AG09309 (cell line): ENCODE measurements at places on chromosomes 6 and 20.
A peak's percentile ranks its signal among the peaks of the same experiment; 100 is the strongest.

- DNase-seq, result peak; percentile 47
Measured at GRCh38 chr6:44386364-44386928, 1.1 kb upstream of the CDC5L start.

GRCh38 chr6:39173270-39173669 is 56.0 kb downstream of the KCNK5 start:
- no peak for DNase-seq

DNA sequence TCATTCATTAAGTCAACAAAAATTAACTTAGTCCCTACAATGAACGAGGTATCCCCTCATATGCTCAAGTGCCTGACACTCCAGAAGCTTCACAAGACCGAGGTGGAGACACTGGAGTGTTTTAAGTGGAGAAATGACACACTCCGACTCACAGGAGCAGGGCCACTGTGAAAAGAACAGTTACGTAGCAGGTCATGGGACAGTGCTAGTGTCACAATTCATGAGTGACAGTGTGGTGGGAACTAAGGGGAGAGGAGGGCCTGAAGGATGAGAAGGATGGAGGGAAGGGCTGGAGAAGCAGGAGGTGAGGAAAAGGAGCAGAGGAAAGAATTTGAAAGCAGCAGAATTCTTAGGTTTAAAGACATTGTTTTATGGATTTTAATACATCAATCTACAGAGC is 1.3 kb upstream of the HLA-A start:
- DNase-seq, result no peak

- no peak for DNase-seq
Measured at GRCh38 chr20:33021879-33022278, 9.6 kb upstream of the BPIFB6 start.

GRCh38 chr6:16301511-16301910 is 63.1 kb downstream of the GMPR start:
- no peak for DNase-seq

DNA sequence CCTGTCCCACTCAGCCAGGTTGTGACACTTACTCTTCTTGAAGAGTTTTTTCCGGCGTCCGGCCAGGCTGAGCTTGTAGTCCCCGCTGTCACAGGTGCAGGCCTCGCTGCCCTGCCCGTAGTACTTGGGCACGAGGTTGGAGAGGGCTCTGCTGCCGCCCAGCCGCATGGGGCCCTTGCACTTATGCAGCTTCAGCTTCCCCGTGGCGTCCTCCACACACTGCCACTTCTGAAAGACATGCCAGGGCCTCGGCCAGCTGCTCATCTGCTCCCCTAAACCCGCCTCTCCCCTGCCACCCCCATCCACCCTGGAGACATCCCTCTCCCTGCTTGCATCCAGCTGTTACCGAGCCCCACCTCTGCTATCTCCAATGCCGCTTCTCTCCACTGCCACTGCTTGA is 113.1 kb downstream of the SULF2 start:
- no peak for DNase-seq

- no peak for DNase-seq
Measured at GRCh38 chr6:143792402-143793279, 50.5 kb upstream of the LTV1 start.

DNA sequence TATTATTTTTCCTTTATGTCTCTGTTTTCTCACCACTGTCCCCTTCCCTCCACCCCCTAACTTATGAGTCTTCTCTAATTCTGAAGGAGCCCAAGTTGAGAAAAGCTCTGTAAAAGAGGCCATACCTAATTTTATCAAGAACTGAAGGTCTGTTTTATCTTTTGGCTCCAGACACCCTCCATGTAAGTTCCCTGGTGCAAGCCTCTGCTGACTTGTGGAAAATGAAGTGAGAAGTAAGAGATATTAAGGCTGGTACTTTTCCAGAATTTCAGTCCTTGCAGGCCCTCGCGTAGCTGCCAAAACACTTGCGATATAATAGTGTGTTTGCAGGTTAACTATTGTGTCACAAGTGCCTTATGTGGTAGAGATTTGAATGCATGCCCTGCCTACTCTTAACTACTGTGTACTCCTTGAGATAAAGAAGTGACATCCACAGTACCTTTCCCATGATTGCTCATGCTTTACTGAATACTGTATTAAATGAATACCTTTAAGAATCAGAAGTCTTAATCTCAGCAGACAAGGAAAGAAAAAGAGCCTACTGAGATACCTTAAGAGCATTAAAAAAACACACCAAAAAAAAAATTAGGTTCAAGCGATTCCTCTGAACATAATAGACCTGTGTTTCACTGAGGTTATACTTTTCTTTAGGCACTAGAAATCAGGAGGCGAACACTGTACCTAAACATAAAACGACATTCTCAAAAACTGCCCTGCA is 143.6 kb upstream of the ZNF184 start:
- no peak for DNase-seq

DNA sequence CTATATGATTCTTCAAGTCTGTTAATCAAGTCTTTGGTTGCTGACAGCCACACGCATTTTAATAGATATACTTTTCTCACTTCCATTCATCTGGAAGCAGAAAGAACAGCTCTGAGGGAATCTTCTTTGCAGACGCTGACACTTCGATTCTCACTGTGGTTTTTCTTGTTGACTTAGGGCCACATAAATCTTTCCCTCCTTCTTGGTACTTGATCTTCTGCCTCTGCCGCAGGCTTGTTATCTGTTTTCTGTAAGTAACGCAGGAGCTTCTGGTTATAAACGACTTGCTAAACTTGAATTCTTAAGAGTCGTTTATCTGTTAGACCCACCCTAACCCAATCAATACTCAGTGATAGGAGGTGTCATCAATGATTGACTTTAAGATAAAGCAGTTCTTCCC is 268.8 kb upstream of the SULF2 start:
- no peak for DNase-seq

DNA sequence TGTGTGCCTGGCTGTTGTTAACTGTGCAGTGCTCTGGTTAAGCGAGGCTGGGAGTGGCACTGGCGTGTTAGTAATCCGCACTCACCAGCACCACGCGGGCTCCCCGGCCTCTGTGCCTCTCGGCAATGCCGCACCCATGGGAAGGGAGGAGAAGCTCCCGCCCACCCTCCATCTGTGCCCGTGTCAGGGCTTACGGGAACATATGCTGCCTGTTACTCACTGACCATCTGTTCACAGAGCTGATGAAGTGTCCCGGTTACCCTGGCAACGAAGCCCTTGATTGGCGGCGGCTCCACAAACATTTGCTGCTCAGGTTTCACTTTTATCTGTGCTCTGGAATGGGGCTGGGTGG is 114.7 kb downstream of the PSMB1 start:
- peak; percentile 96 for DNase-seq

DNA sequence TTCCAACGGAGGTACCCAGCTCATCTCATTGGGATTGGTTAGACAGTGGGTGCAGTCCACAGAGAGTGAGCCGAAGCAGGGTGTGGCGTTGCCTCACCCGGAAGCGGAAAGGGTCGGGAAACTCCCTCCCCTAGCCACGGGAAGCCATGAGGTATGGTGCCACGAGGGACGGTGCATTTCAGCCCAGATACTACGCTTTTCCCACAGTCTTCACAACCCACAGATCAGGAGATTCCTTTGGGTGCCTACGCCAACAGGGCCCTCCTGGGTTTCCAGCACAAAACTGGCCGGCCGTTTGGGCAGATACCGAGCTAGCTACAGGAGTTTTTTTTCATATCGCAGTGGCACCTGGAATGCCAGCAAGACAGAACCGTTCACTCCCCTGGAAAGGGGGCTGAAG is 46.9 kb downstream of the STXBP5 start:
- no peak for DNase-seq

GRCh38 chr6:161107779-161108730 is 116.5 kb downstream of the MAP3K4 start:
- no peak for DNase-seq

- DNase-seq, result no peak
Measured at GRCh38 chr20:18154342-18154741, 16.7 kb downstream of the KAT14 start.

GRCh38 chr20:53130795-53131194 is 158.6 kb downstream of the TSHZ2 start:
- no peak for DNase-seq

GRCh38 chr6:20642441-20642840 is 108.2 kb downstream of the CDKAL1 start:
- no peak for DNase-seq

- no peak for DNase-seq
Measured at GRCh38 chr20:33914919-33915318, 78.8 kb upstream of the RALY start.

GRCh38 chr6:113488812-113489685 is 368.1 kb upstream of the MARCKS start:
- DNase-seq, result no peak

GRCh38 chr20:25005220-25005619 is 12.7 kb upstream of the APMAP start:
- no peak for DNase-seq

DNA sequence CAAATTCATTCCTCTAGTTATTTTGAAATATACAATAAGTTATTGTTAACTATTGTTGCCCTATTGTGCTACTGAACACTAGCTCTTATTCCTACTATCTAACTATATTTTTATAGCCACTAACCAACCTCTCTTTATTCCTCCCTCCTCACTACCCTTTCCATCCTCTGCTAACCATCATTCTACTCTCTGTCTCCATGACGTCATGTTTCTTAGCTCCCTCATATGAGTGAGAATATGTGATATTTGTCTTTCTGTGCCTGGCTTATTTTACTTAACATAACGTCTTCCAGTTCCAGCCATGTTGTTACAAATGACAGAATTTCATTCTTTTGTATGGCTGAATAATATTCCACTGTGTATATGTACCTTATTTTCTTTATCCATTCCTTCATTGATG is 95.3 kb downstream of the ATXN1 start:
- DNase-seq, result no peak

DNA sequence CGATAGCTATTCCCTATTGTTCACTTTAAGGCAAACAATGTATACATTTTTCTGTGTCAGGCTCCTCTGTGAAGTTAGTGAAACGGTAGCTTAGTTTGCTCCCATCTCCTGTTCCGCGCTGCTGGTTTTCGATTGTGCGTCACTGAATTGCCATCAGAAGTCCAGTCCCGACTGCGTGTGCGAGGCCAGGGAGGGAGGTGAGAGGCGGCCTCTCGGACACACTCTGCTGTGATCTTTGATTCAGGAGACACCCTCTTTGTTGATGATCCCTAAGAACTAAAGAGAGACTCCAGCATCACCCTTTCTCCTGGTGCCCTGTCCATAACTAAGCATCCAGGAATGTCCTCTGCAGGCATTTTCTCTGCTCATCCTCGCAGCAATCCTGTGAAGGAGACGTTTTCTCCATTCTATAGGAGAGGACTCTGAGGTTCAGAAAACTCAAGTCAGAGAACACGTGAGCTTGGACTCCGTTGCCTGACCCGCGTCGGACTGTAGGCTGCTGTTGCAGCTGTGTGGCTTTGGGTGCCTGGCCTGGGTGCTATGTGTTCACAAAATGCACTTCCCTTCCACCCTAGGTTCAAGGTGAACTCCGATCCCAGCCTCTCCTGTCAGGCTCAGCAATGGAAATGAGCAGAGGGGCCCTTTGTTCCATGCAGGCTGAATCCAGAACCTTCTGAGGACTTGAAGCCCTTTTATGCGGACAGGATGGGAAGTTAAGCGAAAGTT is 24.1 kb upstream of the UNC93A start:
- no peak for DNase-seq

DNA sequence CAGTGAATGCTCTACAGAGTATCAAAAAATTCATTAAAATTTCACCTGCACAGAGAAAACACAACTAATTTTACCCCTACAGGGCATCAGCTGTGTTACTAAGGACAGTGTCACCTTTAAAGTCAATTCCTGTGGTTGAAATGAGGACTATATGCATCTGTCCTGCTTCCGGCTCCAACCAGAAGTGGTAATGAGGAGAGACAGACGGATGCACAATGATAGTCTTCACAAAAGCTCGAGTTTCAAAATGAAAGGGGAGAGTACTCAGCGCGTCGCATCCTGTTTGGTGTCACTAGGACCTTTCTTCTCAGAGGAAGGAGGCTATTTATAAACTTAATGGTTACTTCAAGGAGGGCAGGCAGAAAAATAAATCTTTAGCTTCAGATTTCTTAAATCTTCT is 86.5 kb downstream of the LYRM4 start:
- DNase-seq, result no peak

DNA sequence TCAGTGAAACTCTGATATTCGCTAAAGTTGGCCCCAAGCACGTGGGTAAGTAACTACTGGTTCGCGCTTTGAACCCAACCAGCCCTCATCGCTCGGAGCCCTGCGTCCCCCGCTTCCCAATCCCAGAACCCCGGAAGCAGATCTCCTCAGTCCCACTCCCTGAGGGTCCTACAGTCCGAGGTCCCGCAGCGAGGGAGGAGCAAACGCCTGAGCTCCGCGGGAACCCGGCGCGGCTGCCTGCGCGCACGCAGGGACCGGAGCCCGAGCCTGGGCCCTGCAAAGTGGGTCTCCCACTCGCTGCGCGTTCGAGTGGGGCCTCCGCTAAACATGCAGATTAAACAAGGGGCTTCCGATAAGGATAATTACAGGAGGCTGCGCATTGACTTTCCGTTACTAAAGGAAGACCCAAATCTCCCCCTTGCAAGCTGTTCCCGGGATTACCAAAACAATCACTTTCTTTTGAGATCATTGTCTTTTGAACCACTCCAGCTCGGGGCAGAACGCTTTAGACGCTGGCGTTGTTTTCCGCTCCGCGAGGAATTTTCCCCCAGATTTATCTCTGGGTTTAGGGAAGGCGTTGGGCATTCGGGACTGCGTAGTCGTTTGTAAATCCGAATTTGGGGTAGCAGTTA is 1.3 kb upstream of the VSX1 start:
- no peak for DNase-seq

DNA sequence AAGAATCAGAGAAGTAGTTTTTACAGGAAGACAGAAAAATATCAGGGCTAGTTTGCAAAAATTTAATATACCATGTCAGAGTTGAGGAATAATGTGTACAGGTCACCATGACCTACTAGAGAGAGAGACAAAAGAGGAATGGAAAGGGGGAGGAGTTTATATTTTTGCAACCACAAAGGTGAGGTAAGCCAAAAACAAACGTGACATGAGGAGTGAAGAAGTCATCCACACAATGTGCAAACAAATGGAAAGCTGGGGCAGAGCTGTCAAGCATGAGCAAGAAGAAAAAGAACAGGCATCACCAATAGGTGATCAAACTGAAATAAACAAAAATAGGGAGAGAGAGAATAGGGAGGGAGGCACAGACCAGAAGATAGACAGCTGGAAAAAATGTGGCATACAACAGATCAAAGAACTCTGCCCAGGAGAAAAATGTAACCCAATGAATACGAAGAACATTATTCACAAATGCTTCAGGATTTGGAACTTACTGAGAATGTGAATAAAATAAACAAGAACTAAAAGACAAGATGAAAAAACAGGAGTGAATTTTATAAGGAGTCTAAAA is 15.5 kb downstream of the RARS2 start:
- DNase-seq, result no peak
